T-cell (primary cell): ENCODE measurements at places on chromosomes 5 and 9.

DNA sequence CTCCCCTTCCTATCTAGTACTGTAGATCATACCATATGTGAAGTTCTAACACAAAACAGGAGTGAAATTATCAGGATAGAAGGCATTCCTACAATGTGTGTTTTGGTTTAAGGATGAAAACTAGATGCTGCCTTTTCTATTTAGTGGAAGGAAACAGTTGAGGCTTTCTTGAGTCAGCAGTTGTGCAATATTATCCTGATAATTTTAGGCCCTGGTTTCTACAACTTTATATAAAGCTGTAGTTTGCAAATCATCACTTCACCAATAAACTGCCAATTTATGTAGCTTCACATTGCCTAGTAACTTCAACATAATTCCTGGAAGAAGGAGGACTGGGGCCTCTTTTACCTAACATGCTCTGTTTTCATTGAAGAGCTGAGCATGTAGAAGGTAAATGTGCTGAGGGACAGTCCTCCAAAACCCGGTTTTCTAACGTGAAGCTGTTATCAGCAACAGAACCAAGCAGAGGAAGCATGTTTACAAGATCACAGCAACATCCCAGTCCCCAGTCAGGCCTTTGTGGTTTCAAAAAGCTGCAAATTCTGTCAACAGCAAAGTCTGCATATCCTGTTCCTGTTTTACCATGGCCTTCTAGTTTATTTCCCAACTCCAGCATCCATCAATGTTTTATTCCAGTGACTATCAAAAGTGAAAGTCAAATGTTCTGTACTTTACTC, 513.4 kb upstream of the MEF2C start:
- no peak for DNase-seq
- no peak overlapping the region for H3K27ac ChIP-seq
- no peak overlapping the region for H3K4me3 ChIP-seq
- H3K4me1 ChIP-seq = peaks cover 21% of the 10 kb centered on the region

- H3K4me3 ChIP-seq = no peak overlapping the region
- no peaks in the 10 kb centered on the region for H3K27me3 ChIP-seq
- H3K4me1 ChIP-seq = no peaks in the 10 kb centered on the region
- no peaks in the 10 kb centered on the region for H3K36me3 ChIP-seq
Measured at GRCh38 chr9:69180670-69181069, 6.6 kb downstream of the TJP2 start.

DNA sequence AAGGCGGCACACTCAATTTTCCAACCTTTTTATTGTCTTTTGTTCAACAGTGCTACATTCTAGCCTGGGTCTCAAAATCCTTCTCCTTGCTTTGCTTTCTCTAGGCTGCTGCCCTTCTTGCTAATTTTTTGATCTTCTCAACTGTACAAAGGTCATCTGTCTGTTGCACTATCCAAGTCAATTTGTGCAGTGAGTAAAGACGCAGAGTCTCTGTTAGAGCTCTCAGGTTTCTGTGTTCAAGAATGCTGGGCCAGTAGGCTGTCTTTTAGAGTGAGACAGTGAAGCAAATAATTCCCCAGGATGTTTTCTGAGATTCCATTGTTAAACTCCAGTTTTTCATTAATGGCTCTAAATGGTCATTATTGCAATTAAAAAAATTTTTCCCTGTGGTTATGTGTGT, 255.7 kb upstream of the ACTBL2 start:
- no peaks in the 10 kb centered on the region for H3K36me3 ChIP-seq
- no peak overlapping the region for H3K4me3 ChIP-seq
- no peaks in the 10 kb centered on the region for H3K27me3 ChIP-seq
- no peak overlapping the region for H3K27ac ChIP-seq

DNA sequence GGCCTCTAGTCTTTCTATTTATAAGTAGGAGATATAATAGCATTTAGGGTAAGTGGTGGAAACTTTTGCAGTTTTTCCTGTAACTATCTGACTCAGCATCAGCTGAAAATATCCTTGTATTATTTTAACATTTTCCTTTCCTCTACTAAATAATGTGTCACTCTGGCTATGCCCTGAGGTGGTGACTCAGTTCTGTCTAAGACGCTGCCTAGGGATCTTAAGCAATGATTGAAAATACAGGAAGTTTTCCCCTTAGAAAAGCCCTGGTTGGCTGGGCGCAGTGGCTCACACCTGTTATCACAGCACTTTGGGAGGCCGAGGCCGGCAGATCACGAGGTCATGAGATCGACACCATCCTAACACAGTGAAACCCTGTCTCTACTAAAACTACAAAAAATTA, 9.3 kb upstream of the EDIL3 start:
- DNase-seq = no peak
- H3K4me1 ChIP-seq = no peaks in the 10 kb centered on the region
- no peaks in the 10 kb centered on the region for H3K27me3 ChIP-seq
- H3K27ac ChIP-seq = no peak overlapping the region
- no peaks in the 10 kb centered on the region for H3K36me3 ChIP-seq

DNA sequence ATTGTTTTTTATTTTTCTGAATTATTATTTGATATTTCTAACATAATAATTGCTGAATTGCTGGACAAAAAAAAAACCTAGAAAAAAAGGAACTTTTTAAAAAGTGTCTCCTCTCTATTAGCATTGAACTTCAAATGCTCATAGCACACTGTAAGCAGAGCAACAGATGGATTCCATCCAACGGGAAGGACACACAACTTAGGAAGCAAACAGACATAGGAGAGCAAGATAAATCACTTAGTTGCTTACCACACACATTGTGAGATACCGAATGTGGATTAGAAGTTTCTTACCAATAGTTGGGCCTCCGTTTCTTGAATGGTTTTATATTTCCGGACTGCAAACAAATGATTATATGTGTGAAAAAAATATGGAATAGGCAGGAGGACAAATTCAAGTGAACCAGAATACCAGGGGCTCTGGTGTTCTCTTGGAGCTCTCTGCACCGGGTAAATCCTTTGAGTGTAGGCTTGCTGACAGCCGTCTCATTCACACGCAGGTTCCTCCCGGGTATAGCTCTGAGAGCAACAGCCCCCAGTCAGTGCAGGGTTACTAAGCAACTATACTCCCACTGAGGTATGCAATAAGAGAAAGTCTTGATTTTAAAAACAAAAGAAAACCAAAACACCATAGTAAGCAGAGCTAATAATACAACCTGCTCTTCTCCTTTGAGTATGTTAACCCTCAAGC, 217.6 kb downstream of the TMEM167A start:
- no peaks in the 10 kb centered on the region for H3K27me3 ChIP-seq
- no peak for DNase-seq
- H3K36me3 ChIP-seq = no peaks in the 10 kb centered on the region
- H3K4me1 ChIP-seq = no peaks in the 10 kb centered on the region
- no peak overlapping the region for H3K27ac ChIP-seq
- H3K4me3 ChIP-seq = no peak overlapping the region

- H3K4me3 ChIP-seq = no peak overlapping the region
- H3K4me1 ChIP-seq = no peaks in the 10 kb centered on the region
- no peaks in the 10 kb centered on the region for H3K36me3 ChIP-seq
- no peaks in the 10 kb centered on the region for H3K27me3 ChIP-seq
- H3K27ac ChIP-seq = no peak overlapping the region
- DNase-seq = no peak
Measured at GRCh38 chr9:72185561-72185960, 36.3 kb downstream of the GDA start.

DNA sequence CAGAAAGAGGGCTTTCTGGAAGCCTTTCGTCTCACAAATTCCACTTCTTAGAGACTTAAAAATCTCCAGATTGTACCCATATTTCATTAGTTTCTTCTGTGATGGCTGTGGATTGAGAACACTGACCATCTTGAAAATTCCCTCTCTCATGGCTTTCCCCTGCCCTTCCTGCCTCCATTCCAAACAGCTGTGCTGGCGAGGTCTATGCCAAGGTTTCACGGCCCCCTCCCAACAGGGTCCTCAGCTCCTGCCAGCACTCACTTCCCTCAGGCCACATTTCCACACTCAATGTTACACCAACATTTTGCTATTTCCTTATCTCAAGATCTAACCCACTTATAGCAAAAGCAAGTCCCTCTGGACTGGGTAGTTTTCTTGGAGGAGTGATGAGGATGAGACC, 40.3 kb upstream of the EQTN start:
- no peaks in the 10 kb centered on the region for H3K27me3 ChIP-seq
- no peak for DNase-seq
- H3K36me3 ChIP-seq = no peaks in the 10 kb centered on the region

- no peak overlapping the region for H3K4me3 ChIP-seq
- no peaks in the 10 kb centered on the region for H3K36me3 ChIP-seq
- no peaks in the 10 kb centered on the region for H3K4me1 ChIP-seq
- peaks cover 2% of the 10 kb centered on the region for H3K27me3 ChIP-seq
Measured at GRCh38 chr5:149011084-149011483, 51.8 kb downstream of the SH3TC2 start.

- no peaks in the 10 kb centered on the region for H3K4me1 ChIP-seq
- no peak for DNase-seq
- H3K27ac ChIP-seq = no peak overlapping the region
Measured at GRCh38 chr9:127067603-127068220, 54.7 kb downstream of the ANGPTL2 start.

GRCh38 chr5:149700347-149700746, 29.8 kb upstream of the PPARGC1B start:
- H3K4me1 ChIP-seq = no peaks in the 10 kb centered on the region
- H3K4me3 ChIP-seq = no peak overlapping the region
- H3K27ac ChIP-seq = no peak overlapping the region
- DNase-seq = no peak
- no peaks in the 10 kb centered on the region for H3K36me3 ChIP-seq

DNA sequence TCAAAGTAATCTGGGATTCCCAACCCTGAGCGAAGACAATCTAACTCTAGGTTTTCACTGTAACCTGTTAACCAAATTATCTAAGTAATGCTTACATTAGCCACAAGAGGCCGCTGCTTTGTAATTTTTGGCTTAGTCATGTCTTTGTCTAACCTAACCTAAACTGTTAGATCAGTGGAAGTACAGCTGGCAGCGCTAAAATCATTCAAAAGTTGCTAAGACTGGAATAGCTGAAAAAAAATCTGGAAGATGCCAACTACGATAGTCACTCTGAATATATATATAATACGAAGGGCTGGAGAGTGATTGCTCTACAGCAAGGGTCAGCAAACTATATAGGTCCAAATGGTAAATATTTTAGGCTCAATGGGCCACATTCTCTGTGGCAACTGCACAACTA, 60.2 kb downstream of the FBXO38 start:
- H3K36me3 ChIP-seq = peaks cover 37% of the 10 kb centered on the region
- no peak for DNase-seq
- H3K4me3 ChIP-seq = no peak overlapping the region
- H3K27me3 ChIP-seq = no peaks in the 10 kb centered on the region
- no peaks in the 10 kb centered on the region for H3K4me1 ChIP-seq

GRCh38 chr5:173320259-173320658, 8.0 kb downstream of the STC2 start:
- no peaks in the 10 kb centered on the region for H3K4me1 ChIP-seq
- no peak overlapping the region for H3K27ac ChIP-seq
- DNase-seq = no peak

GRCh38 chr5:159878988-159879471, 37.3 kb upstream of the ADRA1B start:
- no peaks in the 10 kb centered on the region for H3K4me1 ChIP-seq
- H3K27me3 ChIP-seq = peaks cover 17% of the 10 kb centered on the region
- H3K4me3 ChIP-seq = no peak overlapping the region
- H3K27ac ChIP-seq = no peak overlapping the region
- DNase-seq = no peak
- H3K36me3 ChIP-seq = no peaks in the 10 kb centered on the region

GRCh38 chr9:91036826-91037510, 235.3 kb downstream of the SYK start:
- peak; percentile 51 for DNase-seq
- H3K4me1 ChIP-seq = peaks cover 2% of the 10 kb centered on the region
- no peak overlapping the region for H3K27ac ChIP-seq
- H3K36me3 ChIP-seq = no peaks in the 10 kb centered on the region
- no peaks in the 10 kb centered on the region for H3K27me3 ChIP-seq

GRCh38 chr5:7991125-7991821, 122.3 kb downstream of the MTRR start:
- no peaks in the 10 kb centered on the region for H3K4me1 ChIP-seq
- H3K36me3 ChIP-seq = no peaks in the 10 kb centered on the region
- H3K27me3 ChIP-seq = no peaks in the 10 kb centered on the region
- no peak overlapping the region for H3K27ac ChIP-seq
- no peak overlapping the region for H3K4me3 ChIP-seq

GRCh38 chr9:77981332-77981731, 50.3 kb downstream of the GNAQ start:
- no peaks in the 10 kb centered on the region for H3K36me3 ChIP-seq
- DNase-seq = no peak
- no peak overlapping the region for H3K27ac ChIP-seq
- H3K4me3 ChIP-seq = no peak overlapping the region
- H3K4me1 ChIP-seq = peaks cover 43% of the 10 kb centered on the region

GRCh38 chr5:126763371-126763770, 13.6 kb upstream of the LMNB1 start:
- no peak for DNase-seq
- no peak overlapping the region for H3K4me3 ChIP-seq
- no peaks in the 10 kb centered on the region for H3K36me3 ChIP-seq
- no peak overlapping the region for H3K27ac ChIP-seq

DNA sequence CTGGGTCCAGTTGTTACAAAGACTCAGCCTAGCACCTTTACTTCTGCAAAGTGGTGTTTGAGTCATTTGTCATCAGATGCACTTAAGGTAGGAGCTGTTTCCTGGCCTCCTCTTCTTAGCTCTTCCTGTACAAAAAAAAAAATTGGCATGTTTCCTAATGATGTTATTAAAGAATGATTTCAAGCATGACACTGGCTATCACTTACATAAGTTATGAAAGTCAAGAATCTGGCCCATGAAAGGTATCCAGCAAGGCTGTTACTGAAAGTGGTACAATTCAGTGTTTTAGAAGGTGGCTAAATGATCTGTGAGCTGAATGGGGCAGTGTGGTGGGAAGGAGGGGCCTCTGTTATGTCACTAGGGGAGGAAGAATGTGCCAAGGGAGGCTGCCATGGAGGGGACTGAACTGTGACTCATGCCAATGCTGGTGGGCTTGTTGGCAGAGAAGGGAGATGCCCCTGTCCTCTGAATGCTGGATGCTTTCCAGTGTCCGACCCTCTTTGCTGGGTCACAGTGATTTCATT, 175.1 kb upstream of the MAP1B start:
- H3K27me3 ChIP-seq = no peaks in the 10 kb centered on the region
- no peak for DNase-seq
- H3K27ac ChIP-seq = no peak overlapping the region
- H3K36me3 ChIP-seq = no peaks in the 10 kb centered on the region
- no peak overlapping the region for H3K4me3 ChIP-seq
- no peaks in the 10 kb centered on the region for H3K4me1 ChIP-seq

GRCh38 chr5:157248821-157249470, 17.0 kb upstream of the CYFIP2 start:
- H3K27ac ChIP-seq = peak overlapping the region; percentile 80
- peaks cover 95% of the 10 kb centered on the region for H3K36me3 ChIP-seq
- H3K4me1 ChIP-seq = peaks cover 66% of the 10 kb centered on the region
- peak; percentile 29 for DNase-seq
- H3K4me3 ChIP-seq = no peak overlapping the region
- H3K27me3 ChIP-seq = no peaks in the 10 kb centered on the region

- H3K36me3 ChIP-seq = no peaks in the 10 kb centered on the region
- no peak overlapping the region for H3K4me3 ChIP-seq
- DNase-seq = no peak
Measured at GRCh38 chr5:129629575-129629974, 118.3 kb upstream of the MINAR2 start.
